Head of caudate nucleus (tissue), 42 donors: ENCODE measurements at places on chromosomes 13 and 19.

- DNase-seq: no peak
Measured at GRCh38 chr13:97043302-97043701, 49.0 kb upstream of the OXGR1 start.

- peak; percentile 98 for DNase-seq
Measured at GRCh38 chr13:28718543-28719226, at the start of gene SLC46A3. SLC46A3 (minus strand) TSS chr13:28718970; CDS start chr13:28717998, 972 bp downstream.

DNA sequence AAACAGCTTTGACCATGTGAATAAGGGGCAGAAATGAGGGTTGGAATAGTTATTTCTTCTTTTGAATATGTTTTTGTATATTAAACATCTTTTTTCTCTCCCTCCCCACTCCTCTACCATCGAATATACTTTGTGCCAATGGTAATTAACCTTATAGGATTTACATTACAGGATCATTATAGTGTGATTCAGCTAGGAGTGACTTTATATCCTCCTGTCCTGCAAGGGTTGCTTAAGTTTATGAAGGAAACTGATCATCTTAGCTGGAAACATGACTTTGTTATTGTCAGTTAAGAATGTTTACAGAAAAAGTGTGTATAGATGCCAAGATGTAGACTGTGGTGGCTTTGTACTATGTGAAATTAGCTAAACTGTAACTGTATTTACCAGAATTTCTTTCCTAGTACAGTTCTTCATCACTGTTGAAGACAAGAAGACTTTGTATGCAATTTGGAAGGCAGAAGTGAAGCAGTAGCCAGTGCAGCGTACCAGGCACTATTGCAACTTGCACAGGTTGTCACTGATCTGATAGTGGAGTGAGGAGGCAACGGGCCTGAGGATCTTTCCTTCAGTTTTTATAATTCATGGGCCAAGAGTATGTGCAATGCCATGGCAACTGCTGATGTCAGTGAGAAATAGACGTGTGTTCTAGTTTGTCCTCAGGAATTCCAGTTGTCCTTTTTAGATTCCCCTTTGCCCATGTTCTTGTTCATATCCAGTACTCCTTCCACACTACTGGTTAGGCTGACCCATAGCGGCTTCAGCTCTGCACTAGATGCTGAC, 8.2 kb upstream of the PAN3 start:
- no peak for DNase-seq

DNA sequence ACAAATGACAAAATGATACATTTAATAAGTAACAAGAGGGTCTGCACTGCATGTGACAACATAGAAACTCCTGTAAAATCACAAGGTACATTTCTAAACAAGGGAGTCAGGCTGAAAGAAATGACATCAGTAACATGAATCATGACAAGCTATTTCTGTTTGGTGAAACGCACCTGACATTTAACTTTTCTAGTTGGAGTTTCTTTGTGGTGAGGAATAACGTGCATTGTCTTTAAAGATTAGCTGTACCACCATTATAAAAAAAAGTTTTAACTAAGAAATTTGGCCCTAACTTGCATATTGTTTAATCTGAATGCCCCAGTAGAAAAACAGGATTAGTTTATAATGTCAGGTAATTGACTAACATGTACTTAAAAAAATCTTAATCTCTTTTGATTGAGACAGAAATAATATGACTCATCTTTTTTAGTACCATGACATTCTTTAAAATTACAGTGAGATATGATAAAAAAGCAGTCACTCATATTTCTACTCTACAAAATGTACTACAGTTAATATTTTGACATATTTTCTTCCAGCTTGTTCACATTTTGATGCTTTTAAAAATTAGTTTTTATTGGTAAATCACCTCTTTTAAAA, 418.2 kb downstream of the KLF12 start:
- no peak for DNase-seq

GRCh38 chr19:35828692-35829301, 16.2 kb upstream of the PRODH2 start:
- peak; percentile 28 for DNase-seq

DNA sequence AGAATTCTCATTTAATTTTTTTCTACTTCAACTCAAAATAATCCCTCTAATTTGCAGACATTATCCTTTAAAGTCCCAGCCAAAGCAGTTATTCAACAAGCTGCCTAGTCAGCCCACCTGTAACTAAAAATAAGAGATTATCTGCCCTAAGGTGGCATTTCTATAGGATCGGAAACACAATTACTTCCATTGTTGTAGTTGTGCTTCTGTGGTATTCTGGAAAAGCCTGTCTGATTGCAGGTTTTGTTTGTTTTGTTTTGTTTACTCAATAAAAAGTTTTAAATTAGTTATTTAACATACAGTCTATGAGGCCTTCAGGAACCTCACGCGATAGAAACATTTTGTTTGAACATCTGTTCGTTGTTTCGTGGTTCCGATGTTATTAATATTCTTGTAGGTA, 101.0 kb downstream of the ZIC5 start:
- no peak for DNase-seq

DNA sequence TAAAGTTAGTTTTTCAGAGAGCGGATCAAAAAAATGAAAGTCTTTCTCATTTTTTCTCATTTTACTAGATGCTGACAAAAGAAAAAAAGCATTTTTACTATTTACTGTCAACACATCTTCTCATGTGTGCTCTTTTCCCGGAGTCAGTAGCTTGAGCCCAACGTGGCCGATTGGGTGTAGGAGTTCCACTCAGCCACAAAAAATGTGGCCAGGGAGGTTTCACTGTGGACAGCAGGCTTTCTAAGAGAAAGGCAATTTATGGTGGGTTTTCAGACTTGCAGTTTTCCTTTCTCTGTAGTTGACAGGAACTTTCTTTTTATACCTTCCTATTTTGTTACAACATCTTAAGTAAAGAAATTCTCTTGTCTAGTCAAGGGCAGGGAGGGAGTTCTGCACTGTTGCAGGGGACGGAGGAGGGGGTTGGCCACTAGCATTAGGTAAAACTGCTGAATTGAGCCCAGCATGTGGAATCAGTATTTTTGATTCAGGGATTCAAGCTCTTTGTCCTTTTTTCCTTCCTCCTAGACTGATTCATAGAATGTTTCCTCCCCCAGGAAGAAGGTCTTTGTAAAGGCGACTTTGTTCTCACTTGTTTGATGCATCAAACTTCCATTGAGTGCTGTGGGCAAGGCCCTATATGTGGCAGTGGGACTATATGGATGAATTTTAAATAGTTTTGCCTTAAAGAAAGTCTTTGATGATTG, 123.1 kb downstream of the B3GLCT start:
- DNase-seq: no peak

DNA sequence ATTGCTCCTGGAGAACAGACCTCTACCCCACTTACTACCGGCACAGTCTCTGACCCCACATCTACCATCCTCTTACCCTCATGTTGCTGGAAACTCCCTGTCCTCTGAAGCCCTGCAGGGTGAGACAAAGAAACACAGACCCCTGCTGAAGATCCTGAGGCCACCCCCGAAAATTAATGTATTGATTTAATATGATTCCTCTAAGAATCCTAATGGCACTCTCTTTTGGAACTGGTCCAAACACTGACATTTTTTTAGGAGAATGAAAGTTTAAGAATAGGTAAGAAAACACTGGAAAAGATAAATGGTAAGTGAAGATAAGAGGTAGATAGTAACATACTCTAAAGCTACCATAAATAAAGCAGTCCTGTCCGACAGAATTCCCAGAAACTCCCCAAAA, 5.3 kb downstream of the DMKN start:
- no peak for DNase-seq

DNA sequence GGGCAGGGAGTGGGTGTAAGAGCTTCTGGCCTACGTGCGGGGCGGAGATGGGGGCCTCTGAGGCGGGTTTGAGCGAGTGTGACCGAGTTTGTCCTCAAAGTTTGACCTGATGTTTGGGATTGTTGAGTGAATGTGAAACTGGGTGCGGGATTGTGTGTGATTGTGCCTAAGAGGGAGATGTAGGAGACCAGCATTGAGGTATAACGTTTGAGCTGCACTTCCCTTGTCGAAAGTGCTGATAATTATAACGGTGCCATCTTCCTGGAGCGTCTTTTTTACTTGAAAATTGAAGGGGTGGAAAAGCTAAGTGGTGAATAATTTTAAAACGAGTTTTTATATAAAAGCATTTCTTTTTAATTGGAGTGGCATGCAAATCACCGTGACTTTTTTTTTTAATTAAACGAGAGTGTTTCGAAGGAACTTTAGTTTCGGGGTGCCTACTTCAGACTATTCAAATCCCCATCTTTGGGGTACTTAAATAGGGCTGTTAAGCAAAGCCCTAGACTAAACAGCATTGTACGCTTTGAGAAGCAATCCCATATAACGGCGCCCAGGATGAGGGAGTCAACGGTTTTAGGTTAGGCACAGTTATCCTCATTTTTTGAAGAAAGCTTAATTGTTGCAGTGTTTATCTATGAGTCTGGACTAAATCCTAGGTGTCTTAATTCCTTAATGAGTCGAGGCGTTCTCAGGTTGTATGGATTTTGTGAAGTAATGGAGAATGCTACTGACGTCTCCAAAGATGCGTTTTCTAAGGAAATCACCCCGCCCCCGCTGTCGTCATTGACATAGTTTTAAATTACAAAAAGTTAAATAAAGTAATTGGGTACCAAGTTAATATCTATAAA, 594 bp downstream of the ZNF146 start:
- no peak for DNase-seq

DNA sequence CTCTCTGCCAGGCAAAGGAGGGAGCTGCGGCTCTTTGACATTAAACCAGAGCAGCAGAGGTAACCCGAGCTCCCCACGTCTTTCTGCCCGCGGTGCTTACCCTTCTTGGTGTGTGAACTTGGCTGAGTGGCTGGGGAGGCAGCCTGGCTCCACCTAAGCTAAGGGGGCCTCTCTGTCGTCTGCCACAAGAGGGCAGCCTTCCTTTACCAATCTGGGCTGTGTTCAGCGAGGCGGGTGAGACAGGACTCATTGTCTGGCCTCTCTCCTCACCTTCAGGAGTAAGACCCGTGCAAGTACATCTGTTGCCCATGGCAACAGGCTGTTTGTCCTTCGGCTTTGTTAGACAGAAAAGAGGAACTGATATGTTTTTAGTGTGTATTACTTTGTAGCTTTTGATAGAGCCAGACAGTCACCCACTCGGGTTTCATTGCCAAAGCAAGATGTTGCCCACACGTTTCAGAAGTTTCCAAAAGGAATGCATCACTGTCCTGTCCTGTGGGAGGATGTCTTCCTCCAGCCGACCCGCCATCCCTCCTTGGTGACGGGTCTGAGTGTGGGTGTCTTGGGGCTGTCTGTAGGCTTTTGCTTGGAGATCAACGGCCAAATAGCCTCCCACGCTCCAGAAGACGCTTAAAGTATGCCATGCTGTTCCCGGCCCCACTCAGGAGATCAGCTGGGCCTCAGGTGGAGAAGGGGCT, 4.6 kb downstream of the POP4 start:
- DNase-seq: peak; percentile 83

DNA sequence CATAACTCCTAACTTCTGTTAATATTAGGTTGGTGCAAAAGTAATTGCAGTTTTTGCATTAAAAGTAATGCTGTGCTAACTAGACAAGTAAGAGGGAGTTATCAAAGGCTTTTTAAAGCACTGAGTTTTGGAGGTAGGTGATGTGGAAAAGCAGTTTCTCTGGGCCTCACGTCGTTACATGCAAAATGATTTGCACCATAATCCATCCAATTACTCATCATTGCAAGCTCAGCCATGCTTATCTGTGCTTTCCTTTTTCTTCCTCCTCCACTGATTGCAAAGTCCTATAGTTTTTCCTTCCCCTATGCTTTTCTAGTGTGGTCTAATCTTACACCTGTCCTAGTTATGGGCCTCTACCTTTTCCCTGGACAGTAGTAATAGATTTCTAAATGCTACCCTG, 35.4 kb upstream of the INTS6 start:
- no peak for DNase-seq

GRCh38 chr13:23876265-23876664, 12.9 kb downstream of the MIPEP start:
- DNase-seq: peak; percentile 45

DNA sequence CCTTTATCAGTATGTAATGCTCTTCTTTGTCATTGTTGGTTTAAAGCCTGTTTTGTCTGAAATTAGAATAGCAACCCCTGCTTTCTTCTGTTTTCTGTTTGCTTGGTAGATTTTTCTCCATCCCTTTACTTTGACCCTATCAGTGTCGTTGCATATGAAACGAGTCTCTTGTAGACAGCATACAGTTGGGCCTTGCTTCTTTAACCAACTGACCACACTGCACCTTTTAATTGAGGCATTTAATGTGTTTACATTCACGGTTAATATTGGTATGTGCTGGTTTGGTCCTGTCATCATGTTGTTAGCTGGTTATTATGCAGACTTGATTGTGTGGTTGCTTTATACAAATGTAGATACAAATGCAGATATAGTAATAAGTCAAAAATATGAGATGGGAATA, 71.1 kb downstream of the PDS5B start:
- no peak for DNase-seq

GRCh38 chr13:94620286-94620896, 18.7 kb downstream of the GPR180 start:
- peak; percentile 43 for DNase-seq

DNA sequence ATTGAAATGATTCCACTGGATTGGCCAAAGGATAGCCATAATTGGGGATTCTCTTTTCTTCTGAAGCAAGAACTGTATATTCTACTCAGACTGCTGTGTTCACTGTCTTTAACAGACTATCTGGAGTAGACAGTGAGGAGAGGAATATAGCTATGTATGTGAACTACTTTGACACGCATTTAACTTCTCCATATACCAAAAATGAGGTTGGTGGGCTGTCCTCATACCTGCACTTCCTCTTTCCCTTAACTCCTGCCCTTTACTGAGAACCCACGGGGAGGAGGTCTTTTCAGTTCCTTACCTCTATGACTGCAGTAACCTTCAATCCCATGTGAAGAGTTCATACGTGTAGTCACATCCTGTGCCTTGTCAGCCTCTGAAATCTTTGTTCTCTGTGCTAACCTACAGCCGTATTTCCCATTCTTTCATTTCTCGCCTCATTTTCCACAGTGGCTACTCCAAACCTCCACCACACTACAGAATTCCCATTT, 305.8 kb downstream of the MTUS2 start:
- no peak for DNase-seq

DNA sequence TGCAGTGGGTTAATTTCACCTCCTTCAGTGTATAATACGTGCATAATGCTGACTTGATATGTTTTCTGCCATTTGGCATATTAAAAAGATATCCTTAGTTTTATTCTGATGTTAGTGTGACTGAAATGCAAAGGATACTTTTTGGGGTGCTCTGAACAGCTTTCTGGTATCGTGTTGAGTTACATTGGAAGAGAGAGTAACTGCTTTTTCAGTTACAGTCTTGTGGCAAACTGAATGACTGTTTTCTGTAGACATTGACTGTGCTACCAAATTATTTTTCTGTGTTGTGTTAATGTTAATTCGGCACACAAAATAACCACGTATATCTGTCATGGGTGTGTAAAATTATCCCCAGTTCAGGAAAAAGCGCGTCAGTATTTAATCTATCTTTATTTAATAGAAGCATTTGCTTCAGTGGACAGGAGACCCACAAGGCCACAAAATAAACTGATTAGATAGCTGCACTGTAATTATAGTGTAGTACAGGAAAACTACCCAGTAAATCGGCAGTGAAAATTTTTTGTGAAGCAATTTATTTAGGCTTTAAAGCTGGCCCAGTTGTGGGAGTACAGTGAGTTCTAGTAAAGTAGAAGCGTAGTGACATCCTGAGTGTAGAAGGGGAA, 2.5 kb downstream of the URI1 start:
- no peak for DNase-seq
